Activated CD4-positive, alpha-beta T cell treated with anti-CD3 and anti-CD28 coated beads, Interleukin-10, Interleukin-2, amounts not matched to agents 100 ng/mL and 50 ng/mL, durations not matched to agents 16 hours and 8 hours (primary cell): ENCODE measurements at places on chromosomes 12 and 14.

- no peak for DNase-seq
Measured at GRCh38 chr14:79856381-79856780, 354.9 kb downstream of the DIO2 start.

DNA sequence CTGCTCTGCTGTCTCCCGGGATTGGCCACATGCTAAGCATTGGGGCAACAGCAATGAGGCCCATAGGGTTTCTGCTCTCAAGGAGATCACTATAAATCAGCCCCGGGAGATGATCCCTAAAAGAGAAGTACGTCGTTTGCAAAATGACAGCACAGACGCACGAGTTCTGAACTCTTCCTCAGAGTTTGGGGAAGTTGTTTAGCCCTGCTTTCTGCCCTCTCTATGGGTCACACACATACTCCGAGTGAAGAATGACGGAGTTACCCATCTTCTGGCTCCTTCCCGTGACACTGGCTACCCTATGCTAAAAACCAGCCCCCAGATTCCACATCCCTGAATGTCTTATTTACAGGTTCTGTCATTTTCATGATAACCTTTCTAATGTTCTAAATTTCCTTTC, 258.0 kb upstream of the PLEKHG7 start:
- DNase-seq, result no peak

- no peak for DNase-seq
Measured at GRCh38 chr14:53367644-53368026, 214.5 kb upstream of the DDHD1 start.

- DNase-seq, result no peak
Measured at GRCh38 chr14:44941591-44941990, 20.2 kb downstream of the KLHL28 start.

DNA sequence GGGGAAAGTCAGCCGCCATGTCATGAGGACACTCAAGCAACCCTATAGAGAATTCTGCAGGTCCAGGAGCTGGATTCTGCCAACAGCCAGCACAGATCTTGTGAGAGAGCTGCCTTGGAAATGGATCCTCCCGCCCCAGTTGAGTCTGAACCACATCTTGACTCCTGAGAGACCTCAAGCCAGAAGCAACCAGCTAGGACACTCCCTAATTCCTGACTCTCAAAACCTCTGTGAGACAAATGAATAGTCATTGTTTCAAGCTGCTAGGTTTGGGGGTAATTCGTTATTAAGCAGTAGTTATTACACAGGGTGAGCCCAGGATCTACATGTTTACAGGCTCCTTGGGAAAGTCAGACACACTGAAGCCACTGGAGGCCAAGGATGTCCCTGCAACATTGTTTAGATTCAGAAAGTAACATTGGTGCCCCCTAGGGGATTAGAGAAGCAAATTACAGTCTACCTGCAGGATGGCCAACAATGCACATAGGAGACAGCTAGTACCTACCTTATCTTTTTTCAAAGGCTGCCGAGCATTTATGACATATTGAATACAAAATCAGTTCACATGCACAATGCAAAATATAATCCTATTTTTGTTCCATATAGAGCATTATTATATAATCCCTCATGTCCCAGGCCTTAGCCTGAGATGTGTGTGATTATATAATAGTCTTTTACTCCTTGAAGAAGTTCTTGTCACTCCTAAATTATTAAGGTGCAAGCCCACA, 57.9 kb upstream of the FICD start:
- DNase-seq, result peak; percentile 57

- no peak for DNase-seq
Measured at GRCh38 chr14:33714527-33715226, 236.2 kb downstream of the EGLN3 start.

DNA sequence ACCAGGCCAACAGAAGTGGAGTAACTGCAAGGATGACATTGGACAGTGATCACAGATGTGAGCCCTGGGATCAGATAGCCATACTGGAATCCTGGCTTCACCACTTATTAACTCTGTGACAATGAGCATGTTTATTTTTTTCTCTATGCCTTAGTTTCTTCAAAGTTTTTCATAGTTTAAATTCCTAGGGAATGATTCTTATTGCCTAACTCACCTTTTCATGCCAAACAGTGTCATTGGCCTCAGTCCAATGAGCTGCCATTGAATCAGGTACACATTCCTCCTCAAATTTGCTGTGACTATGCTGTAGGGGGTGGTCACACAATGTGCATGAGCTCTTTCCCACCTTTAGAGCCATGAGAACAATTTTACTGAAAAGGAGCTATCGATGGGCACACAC, 342.3 kb downstream of the SYT1 start:
- no peak for DNase-seq

GRCh38 chr14:80117876-80118275, 93.4 kb downstream of the DIO2 start:
- no peak for DNase-seq

DNA sequence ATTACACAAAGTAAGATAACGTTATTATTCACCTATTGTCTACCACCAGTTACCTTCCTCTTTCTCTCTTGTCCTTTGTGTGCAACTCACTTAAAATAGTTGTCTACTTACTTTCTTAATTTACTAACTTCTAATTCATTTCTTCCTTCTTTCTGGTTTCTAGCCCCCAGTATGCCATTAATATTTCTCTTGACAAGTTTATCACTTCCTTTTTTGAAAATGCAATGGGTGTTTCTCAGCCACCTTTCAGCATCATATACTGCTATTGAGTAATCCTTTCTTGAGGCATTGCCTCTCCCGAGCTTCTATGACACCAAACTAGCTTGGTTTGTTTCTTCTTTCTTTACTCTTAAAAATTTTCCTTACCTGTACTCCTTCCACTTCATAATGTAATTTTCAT, 633.6 kb downstream of the TMTC2 start:
- DNase-seq, result no peak

DNA sequence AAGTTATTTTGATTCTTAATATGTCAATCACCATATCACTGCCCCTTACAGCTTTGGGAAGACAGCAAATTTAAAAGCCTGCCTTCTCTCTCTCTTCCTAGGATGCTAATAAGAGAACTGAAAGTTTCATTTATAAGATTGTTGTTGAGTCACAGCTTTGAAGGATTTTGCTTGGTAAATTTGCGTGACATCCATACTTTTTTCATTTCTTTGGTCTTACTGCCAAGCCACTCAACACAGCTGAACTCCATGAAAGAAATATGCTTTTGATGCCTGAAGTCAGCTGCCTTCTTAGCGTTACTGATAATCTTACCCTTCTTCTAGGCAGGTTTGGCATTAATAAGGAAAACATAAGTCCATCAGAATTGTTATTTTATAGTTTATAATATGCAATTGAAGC, 155.0 kb downstream of the CRADD start:
- no peak for DNase-seq
